ENCODE measurements at places on chromosomes 2 and 18. TPM values are rescaled to one million over a fixed set of nuclear protein-coding genes. Genes with fewer than 3 reads are reported as not detected.

Gene PRKAG3
- polyA plus RNA-seq = not detected

Gene CXCR1
- not detected for polyA plus RNA-seq

- no peak for DNase-seq
Observed at GRCh38 chr18:49639643-49640391, 78.0 kb downstream of the LIPG start.

DNA sequence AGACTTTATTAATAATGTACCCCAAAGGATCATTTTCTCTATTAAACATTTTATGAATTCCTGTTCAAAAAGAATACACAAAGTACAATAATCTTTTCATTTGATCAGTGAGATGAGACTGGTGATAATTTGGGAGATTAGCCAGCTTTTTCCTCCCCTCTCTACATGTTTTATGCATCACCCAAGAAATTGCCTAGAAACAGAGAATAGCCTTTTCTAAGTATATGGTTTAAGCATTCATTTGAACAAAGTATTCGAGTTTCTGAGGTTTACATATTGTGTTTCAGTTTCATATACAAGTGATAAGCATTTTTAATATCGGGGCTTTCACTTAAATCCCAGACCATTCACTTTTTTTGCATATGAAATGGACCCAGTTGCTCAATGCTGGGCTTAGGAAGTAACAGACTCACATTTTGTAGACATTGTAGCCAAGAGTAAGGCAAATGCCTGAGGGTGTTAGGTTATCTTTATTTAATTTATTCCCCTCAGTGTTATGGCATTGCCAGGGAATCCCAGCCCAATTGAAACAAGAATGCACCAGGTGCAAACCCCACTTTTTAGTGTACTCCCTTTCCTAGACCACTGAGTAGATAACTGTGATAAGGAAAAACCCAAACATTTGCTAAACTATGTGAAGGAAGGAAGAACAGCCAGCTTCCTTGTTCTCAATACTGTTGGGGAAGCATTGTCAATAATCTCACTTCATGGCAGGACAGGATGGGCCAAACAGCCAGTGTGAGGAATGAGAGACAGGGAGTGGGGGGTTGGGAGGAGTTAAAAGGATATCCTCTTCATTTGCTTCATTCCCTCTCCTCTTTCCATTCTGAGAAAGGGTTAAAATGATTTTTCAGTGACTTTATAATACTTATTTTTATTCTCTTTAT, 3.5 kb downstream of the CPO start:
- no peak for DNase-seq

DNA sequence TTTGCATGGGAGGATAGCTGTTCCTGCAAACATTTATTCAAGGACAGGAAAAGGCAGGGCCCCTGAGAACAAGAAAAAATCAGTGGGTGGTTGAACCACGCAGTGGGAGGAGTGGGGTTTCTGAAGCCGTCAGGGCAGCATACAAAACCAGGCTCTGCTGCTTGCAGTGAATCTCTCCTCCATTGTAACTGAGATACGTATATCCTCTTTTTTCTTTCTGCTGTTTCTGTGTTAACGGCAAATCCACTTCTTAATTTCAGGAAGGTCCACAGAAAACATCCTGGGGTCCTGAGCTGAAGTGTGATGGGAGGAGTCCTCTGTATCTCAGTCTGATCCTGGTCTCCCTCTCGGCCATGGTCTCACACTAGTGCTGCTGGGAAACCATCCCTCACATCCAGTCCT, 27.2 kb upstream of the KCNF1 start:
- DNase-seq = no peak

GRCh38 chr2:189165656-189166380, 13.7 kb downstream of the COL5A2 start:
- DNase-seq = no peak

Gene PPP1R1C
- 1.3 TPM for polyA plus RNA-seq
